ENCODE measurements at places on chromosomes 4 and X.
A peak's percentile ranks its signal among the peaks of the same experiment; 100 is the strongest.

DNA sequence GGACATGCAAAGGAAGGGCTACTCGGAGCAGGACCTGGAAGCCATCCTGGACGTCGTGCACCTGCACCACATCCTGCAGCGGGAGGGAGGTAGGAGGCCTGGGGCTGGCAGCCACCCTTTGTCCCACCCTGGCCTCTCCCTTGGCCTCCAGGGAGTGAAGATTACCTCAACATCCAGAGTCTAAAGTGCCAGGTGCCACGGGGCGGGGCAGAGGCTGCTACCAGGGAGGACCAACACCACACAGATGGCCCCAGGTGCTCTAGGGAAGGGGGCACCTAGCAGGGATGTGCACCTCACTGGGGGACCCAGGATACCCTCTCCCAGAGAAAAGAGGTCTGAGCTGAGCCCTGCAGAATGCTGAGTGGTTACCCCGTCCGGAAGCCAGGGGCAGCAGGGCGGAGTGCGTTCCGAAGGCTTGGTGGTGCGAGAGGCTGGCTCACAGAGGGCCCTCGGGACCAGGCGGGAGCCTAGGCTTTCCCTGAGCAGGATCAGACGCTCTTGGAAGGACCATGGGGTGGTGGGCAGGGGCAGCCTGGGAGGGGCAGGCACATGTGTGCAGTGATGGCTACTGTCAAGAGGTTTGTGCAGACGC, 16.1 kb downstream of the ABCD1 start:
- DNase-seq: no peak

GRCh38 chrX:151695583-151696340, 504 bp downstream of the PRRG3 start:
- no peak for DNase-seq

DNA sequence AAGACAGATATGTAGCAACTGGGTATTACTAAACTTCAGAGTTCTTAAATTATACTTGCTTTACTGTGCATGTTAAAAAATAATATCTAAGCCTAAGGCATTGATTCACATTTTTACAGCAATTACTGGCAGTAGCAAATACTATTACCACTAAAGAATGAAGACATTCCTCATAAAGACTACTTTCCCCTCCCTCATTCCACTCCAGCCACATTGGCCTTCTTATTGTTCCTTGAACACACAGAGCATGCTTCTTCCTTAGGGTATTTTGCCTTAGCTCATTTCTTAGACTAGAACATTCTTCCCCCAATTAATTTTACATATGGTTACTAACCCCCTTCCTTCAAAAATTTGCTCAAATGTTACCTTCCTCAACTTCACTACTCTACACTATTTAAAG, 717.0 kb downstream of the CCSER1 start:
- no peak for DNase-seq

DNA sequence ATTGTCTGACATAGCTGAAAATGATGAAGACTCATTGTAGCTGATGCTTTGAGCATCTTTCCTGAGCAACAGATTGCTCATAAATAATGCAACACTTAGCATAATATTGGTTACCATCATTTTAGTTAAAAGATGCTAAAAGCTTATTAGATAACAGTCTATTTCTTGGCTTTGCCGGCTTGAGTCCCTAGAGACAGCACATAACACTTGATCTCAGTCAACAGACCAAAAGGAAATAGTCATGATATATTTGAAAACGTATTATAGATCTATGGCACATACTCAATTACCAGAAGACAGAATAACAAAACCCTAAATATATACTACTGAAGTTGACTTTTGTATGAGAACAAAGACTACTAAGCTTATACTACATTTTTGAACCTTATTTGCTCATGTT, 846.7 kb upstream of the EPHA5 start:
- no peak for DNase-seq

DNA sequence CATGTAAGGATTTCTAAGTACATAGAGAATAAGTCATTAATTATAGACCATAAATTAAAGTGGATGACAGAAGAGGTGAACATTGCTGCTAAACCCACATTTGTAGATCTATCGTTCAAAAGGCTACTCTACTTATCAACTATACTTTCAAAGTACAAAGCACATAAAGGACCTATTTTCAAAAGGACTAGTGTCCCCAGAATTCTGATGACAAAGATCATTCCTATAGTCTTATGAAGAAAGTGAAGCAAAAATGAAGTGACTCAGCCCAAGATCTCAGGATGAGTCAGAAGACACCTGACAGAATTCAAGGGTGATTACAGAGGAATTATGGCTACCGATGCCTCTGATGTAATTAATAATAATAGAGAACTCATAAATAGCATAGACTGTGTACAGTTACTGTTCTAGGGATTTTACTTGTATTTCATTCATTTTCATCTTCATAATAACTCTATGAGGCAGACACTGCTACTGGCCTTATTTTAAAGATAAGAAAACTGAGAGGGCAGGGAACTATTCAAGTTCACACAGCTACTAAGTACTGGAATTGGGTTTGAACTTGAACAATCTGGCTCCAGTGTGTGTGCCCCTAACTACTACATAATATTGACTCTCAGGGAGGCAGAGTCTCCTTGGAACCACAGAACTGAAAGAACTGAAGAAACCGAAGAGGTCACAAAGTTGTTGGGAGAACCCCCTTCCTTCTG, 17.1 kb downstream of the USP46 start:
- DNase-seq: no peak

GRCh38 chrX:35115205-35115604, 172.6 kb downstream of the FAM47B start:
- no peak for DNase-seq

GRCh38 chrX:84187533-84188319, at the start of gene RPS6KA6:
Gene RPS6KA6, minus strand, starts transcription at chrX:84188199. Its CDS starts 300 bp downstream, at chrX:84187899.
- DNase-seq: peak; percentile 4

DNA sequence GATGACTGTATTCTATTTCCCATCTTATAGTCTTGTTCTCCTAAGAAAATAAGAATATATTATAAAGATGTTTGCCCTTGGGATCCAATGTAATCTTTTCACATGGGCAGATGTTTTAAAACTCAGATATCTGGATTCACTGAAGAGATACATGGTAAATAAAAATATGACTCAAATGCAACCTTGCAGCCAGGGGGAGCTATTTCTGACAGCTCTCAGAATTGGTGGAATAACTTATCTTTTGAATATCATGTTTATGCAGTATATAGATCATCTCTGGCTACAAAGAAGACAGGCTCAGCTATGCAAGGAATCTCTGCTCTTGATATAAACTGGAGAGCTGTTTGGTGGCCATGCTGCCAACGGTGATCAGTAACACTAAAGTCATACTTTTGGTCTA, 274.7 kb downstream of the GLUD2 start:
- DNase-seq: peak; percentile 38

DNA sequence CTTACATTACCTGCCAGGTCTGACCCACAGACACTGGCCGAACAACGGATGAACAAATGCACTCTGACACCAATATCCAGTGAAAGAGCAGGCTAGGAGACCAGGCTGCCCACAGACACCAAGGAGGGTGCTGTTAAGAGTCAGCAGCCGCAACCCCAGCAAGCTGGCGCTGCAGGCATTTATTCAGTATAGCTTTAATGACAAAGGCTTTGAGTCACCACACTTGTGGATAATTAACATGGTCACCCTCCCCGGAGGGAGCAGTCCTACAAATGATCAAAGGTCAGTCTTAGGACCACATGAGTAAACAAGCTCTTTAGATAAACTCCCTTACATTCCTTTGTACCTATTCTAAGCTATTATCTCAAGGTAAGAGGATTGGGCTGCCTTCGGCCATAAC, 368.5 kb upstream of the GRID2 start:
- no peak for DNase-seq

GRCh38 chrX:103616676-103617186, 9.0 kb downstream of the TCEAL3 start:
- DNase-seq: no peak

GRCh38 chr4:143773998-143774895, 73.8 kb upstream of the FREM3 start:
- DNase-seq: peak; percentile 79

DNA sequence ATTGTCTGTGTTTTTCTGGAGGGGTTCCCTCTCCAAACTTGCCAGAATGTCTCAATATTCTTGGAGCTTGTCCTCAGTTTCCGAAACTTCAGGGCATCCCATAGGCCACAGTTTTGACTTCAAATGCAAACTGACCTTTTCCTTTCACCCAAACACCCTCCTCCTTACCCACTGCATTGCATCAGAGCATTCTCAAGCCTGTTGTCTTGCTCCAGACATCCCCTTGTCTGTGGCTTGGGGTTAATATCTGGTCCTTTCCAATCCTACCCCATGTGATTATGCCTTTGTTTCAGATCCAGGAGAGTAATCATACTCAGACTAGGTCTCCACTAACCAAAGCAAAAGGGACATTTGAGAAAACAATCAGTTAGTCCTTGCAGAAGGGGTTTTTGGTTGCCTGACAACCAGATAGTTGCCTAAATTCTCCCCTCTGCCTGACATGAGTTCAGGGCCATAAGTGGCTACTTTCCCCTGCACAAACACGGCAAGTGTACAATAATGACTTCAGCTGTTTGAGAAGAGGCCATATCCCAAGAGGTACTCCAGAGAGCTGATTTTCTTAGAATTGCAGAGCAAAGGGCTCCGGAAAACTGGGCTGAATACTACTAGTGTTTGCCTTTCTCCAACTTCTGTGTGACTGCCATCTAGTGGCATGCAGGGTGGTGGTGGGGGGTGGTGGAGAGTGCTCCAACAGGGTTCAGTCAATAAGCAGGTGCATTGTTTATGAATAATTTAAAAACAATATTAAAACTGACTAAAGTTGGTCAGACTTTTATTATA, 130.2 kb downstream of the CHRDL1 start:
- DNase-seq: peak; percentile 59

- no peak for DNase-seq
Measured at GRCh38 chr4:148288448-148288847, 153.8 kb downstream of the NR3C2 start.

GRCh38 chr4:17013382-17014006, 115.0 kb upstream of the LDB2 start:
- DNase-seq: no peak

GRCh38 chr4:183384516-183384915, 59.9 kb upstream of the CDKN2AIP start:
- DNase-seq: no peak

DNA sequence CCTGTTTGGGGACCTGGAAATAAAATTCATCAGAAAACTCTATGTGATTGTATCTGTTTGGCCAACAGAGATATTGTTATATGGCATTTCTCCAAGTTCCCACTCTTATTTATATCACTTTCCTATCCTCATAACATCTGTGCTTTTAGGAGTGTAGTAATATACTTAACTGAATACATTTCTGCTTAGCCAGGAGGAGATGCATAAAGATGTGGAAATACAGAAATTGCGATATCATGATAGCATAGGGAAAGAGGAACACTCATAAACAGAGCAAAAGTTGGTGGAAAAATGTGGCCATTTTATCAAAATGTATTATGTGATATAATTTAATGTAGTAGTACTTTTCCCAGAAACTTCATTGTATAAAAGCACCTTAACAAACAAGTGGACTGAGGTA, 46.1 kb upstream of the TSPAN7 start:
- DNase-seq: no peak

DNA sequence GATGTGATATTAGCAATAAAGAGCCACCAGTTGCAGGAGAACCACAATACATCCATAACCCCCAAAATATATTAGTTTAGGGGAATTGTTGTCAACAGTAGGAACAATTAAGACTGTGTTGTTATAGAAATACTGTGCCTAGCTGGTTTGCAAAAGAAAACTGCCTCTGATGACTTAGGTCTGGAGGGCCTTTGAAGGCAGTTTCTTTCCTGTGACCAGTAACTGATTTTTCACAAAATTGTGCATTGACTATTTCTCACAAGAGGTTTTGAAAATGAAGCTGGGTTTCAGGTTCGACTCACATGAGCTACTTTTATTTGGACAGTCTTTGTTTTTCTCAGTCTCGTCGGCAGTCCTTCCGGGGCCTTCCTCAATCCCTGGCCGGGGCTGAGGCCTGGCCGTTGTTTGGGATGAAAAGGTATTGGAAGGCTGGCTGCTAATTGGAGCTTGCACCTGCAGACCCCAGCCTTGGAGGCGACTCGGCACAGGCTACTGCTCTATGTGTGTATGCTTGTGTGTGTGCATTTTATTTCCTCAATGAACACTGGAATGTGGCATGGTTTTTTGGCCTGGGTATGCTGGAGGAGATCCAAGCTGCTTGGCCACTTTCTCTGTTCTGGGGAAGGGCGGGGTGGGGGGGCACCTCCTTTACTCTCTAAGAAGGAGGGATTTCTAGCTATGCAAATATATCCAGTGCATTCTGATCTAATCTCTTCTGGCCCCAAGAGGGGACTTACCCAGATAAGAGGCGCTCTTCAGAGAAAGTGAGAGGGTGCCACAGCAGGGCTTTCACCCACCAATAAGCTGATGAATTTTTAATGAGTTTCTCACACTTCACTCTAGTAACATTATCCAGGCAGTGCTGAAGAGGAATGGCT, 49.5 kb upstream of the LNX1 start:
- DNase-seq: peak; percentile 62

GRCh38 chr4:147591106-147591505, 26.1 kb upstream of the TMEM184C start:
- DNase-seq: no peak

DNA sequence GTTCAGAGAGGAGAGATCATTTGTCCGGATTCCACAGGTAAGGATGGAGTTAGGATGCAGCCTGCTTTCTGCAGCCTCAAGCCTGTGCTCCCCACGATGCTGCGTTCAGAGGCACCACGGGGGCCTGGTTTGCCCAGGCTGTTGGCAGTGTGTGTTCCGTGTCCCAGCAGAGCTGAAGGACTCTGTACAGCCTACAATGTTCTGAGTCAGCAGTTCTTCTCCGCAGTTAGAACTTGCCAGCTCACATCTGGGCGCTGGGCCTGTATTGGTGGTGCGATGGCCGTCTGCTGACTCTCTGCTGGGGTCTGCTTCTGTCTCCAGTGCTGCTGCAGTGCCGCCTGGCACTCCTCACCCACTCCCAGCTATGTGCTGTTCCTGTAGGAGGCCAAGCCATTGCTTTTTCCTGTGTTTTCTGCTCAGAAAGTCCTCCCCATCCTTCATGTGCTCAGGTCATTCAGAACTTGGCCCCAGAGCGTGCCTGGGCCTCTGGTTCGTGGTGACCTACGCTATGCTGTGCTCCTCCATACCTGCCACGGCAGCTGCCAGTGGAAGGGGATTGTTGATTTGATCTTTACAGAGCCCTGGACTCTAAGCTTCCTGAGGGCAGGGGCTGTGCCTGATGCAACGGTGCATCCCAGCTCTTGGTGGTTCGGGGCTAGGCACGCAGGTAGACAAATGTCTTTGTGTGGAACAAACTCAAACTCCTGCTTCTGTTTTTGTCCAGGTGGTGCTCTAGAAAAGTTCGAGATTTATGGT, 42.6 kb upstream of the TADA2B start:
- DNase-seq: no peak

DNA sequence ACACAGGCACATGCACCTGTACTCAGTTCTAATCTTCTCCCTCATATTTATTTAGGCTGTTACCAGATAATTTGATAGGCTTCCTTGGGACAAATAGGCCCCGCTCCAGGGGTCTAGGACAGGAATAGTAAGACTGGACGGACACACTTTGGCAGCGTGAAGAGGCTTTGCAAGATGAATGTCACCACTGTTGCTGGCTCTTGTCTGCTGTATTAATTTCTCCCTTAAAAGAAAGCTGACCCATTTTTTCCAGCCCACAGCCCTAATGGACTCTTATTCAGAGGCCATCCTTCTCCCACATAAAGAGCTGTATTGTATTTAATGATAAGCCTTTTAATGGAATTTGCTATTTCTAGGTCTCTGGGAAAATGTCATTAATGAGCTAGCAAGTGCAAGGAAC, 18.0 kb downstream of the FAM184B start:
- DNase-seq: no peak

- no peak for DNase-seq
Measured at GRCh38 chrX:15194146-15194545, 75.7 kb downstream of the ASB9 start.
